ENCODE measurements at places on chromosomes 12 and 14.

DNA sequence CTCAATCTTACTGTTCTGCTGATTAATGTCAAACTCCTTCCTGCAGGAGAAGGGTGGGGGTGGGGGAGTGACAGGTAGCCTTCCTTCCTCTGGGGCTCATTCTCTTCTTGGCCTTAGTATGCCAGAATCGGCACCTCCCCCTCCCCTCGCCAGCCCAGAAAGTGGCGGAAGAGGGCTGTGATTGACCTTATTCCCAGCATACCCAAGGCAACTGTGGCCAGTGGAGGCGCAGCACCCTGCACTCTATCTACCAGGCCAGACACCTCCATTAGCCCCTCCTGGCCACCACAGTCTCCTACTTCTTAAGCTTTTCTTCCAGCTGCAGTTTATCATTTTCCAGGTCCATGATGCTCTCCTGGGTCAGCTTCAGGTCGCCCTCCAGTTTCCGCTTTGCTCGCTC is 15.5 kb downstream of the MYH6 start:
- no peak for DNase-seq

GRCh38 chr14:81269100-81269978 is 48.6 kb upstream of the GTF2A1 start:
- peak; percentile 29 for DNase-seq

GRCh38 chr12:125203145-125203765 is 138.0 kb downstream of the AACS start:
- DNase-seq = no peak

DNA sequence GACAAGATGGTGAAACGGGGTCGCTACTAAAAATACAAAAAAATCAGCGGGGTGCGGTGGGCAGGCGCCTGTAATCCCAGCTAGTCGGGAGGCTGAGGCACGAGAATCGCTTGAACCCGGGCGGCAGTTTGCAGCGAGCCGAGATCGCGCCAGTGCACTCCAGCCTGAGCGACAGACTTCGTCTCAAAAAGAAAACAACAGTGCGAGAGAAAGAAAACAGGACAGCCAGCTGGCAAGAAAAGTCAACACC is 633 bp upstream of the RNU4-2 start:
- no peak for DNase-seq

DNA sequence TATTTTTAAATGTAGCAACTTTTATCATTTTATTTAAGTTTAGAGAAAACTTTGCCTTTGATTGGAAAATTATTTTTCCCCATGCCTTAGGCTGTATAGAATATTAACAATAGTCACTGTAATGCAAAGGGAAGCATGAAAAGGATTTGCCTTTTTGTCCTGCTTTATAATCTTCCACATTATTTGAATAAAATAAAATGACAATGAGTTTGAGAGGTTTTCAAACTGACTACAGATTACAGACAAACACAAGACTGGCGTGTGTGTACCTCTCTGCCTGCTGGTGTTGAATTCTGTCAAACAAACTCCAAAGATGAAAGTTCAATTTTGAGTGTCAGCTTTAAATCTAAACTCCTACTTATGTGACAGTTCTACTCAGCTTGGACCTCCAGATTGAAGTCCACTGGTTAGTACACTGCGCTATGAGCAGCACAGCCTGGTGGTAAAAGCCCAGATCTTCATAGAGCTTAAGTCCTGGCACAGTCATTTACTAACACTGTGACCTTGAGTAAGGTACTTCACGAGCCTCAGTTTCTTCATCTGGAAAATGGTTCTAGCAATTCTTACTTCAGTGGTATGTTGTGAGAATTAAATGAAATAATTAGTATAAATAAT is 98.3 kb upstream of the CPNE8 start:
- no peak for DNase-seq

- no peak for DNase-seq
Measured at GRCh38 chr12:123715195-123715594, 3.0 kb downstream of the ATP6V0A2 start.

DNA sequence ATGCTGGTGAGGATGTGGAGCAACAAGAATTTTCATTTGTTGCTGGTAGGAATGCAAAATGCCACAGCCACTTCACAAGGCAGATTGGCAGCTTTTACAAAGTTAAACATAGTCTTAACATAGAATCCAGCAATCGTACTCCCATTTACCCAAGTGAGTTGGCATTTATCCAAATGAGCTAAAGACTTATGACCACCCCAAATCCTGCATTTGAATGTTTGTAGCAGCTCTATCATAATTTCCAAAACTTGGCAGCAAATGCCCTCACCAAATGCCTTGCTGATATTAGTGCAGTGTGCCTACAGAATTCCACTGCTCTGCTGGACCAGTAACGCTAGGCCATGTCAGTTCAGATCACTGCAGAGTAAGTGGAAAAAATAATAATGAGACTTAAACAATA is 120.7 kb upstream of the AMIGO2 start:
- no peak for DNase-seq

- no peak for DNase-seq
Measured at GRCh38 chr12:106022568-106023012, 116.2 kb downstream of the NUAK1 start.
